Urinary bladder (tissue), 4 donors: ENCODE measurements at places on chromosomes 5 and 9.

DNA sequence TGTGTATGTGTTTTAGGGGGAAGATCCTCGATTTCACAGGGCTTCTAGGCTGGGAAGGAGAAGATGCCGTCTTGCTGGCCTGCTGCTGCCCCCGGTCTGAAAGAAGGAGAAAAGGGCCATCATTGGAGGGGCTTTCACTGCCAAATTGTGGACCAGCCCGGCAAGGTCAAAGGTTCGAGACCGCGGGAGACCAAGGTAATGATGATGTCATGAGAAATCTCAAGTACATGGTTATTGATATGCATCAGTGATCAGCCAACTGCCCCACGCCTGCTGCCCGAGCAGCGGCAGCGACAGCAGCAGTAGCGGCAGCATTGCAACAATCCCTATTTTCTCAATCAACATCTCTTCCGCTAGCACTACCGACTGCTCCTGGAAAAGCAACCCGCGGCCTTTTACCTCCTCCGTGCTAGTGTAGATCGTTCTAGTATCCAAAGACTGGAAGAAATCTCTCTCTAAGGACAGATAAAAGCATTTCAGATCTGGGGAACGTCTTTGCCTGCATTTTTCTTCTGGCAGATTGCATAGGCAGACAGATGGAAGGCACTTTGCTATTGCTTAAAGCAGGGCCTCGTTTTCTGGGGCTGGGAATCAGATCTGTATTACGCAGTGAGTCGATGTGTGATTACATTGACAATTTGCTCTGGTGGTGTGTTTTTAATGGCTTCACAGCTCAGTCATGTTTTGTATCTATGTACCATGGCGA is 215.3 kb downstream of the MEF2C start:
- DNase-seq: no peak

- no peak for DNase-seq
Observed at GRCh38 chr5:97163360-97163764, 19.7 kb downstream of the RIOK2 start.

GRCh38 chr9:69134412-69134811 is 39.7 kb upstream of the TJP2 start:
- DNase-seq: no peak

DNA sequence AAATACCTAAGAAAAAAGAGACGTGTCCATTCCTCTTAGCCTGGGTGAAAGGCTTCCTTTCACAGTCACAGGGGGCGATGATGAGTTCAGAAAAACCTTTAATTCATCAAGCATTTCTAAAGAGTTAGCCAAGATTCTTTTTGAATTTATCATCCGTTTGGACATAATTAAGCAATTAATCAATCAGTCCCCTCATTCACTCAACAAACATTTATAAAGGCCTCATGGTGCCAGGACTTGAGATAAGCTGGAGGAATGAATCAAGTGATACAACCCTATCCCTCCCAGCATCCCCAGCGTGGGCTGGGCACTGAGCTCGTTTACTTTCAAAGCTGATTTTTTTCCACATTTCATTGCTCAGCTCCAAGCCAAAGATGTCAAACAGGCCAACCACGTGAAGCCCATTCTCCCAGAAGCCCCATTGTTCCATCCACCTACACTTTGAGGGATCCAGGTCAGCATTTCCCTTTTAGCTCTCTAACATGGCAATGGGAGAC is 140.5 kb downstream of the SLIT3 start:
- DNase-seq: no peak

DNA sequence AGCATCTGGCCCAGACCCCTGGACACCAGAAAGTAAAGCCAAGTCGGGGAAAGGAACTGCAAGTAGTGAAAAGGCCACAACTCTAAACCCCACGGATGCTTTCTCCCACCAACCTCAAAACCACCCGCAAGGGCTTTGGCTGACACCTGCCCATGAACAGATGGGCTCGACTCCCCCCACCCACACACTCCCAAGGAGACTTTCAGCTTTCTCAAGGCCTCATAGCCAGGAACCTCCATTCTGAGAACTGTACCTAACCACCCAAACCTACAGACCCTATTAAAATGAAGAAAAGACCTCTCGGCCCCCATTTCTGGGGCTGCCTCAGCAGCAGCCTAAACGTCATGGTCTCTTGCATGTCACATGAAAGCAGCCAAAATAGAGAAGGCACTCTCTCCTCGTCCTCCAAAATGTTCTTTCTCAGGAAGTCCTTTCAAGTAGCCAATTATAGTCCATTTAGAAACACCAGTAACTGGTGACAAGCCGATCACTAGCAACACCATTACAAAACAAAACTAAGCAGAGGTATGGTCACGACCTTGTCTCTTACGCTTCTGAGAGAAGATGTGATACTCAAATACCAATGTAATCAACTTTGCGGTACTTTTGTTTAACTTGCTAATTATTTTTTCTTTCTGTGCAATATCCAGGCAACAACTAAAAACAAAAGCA is 2.9 kb downstream of the B4GALT1 start:
- DNase-seq: no peak

DNA sequence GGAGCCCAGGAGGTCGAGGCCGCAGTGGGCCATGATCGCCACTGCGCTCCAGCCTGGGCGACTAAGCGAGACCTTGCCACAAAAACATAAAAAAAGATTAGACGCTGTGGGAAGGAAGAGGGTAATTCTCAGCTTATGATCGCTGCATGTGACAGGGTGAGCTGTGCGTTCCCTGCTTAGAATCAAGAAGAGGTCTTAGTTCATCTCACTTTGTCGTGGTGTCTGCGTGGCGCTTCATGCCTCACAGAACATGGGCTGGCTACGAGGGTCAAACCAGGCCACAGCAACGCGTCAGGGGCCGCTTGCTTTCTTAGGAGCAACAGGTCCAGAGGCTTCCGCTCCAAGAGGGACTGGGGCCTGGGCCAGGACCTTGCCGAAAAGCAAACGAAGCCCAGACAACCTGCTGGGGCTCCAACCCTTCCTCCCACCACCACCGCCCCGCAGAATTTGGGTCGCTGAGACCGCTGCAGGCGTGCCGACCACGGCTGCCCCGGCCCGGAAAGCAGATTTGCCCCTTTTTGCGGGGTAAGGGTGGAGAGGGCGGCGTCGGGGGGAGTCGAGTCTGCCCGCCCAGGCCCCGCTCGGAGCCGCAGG is 10.0 kb upstream of the GRIN1 start:
- DNase-seq: no peak

DNA sequence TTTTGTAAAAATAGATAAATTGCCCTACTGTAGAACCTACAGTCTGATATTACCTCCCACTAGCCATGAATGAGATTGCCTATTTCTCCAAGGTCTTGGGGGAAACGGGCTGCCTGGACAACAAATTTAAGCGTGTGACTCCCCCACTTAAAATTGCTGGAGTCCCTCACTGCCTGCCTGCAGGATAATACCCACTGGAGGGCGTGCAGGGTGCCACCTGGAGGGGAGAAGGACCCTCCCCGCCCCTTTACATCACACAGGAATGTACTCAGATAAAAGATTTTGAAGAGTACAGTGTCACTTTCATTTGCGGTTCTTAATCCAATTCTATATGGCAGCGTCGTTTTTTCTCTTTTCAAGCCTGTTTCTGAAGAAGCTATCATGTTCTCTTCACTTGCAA is 6.2 kb upstream of the TRIM7 start:
- DNase-seq: no peak

DNA sequence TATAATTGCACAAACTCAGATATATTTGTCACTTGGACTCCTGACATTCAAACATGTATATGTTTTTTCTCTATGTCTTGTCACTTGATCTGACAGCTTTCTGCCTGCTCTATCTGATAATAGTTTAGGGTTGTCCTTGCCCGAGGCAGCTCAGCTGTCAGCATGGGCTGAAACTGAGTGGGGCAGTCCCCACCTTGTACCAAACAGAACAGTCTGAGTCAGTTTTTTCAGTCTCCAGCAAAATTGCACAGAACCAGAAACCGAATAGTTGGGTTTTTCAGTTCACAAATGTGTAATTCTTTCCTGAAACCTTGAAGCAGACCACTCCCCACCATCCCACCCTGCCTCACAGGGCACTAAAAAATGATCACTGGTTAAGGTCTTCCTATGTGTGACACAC is 9.5 kb upstream of the HAND1 start:
- no peak for DNase-seq

DNA sequence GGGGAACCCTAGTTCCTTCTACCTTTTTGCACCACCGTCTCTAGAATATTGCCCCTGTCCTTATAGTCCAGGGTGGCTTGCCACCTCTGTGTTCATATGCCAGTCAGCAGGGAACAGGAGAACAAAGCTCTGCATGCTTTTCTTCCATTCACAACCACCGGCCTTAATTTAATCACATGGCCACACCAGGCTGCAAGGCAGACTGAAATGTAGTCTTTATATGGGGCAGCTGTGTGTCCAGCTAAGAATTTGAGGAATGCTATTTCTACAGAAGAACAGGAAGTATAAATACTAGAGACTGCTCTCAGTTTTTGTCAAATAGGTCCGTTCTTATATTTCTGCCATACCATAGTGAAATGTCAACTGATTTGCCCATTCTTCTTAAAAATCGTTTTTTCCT is 5.8 kb downstream of the C5orf22 start:
- DNase-seq: no peak

DNA sequence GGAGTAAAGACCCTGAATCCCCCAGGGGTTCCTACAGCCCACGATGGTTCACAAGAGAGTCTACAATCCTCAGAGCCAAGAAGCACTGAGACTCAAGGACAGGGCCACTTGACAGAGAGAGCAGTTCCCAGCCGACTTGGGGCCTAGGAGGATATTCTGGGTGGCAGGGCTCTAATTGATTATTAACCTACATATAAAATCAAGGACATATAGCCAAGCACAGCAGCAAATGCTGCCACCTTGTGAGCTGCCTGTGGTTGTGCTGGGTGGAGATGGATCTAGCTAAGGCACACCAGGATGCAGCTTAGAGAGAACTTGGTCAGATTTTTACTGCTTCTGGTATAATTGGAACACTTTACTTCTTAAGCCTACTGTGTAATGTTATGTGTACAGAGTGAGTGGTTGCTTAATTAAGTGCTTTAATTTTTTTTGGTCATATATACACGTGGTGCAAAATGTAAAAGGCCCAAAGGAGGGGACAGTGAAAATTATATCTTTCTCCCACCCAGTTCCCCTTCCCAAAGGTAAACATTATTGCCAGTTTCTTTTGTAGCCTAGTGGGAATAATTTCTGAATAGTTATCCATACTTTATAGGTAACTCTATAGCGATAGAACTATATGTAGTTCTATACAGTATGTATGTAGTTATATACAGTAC is 78.8 kb downstream of the F2RL2 start:
- no peak for DNase-seq

DNA sequence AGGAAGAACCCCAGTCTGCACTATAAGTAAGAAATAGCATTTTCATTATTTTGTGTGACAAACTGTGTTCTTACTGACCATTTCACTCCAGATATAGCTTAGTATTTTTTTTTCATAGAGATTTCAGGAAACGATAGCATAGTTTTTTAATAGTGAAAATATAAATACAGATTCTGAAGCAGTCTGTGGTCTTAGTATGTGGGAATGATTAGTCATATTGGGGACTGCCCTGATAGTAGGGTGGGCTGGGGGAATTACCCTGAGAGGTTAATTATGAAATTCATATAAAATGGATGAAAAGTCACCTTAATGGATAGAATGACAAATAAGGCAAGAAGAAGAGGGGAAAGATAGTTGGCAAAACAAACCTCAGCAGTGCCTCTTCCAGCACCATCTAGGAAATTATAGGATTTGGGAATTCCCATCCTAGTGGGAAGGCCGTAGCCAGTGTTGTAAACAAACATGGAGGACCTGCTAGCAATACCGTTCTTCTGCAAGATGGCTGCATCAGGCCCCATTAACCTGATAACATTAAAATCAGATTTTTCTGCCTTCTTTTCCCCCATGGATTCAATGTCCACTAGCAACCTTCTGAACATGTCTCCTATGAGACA is 23.7 kb upstream of the NR3C1 start:
- no peak for DNase-seq

DNA sequence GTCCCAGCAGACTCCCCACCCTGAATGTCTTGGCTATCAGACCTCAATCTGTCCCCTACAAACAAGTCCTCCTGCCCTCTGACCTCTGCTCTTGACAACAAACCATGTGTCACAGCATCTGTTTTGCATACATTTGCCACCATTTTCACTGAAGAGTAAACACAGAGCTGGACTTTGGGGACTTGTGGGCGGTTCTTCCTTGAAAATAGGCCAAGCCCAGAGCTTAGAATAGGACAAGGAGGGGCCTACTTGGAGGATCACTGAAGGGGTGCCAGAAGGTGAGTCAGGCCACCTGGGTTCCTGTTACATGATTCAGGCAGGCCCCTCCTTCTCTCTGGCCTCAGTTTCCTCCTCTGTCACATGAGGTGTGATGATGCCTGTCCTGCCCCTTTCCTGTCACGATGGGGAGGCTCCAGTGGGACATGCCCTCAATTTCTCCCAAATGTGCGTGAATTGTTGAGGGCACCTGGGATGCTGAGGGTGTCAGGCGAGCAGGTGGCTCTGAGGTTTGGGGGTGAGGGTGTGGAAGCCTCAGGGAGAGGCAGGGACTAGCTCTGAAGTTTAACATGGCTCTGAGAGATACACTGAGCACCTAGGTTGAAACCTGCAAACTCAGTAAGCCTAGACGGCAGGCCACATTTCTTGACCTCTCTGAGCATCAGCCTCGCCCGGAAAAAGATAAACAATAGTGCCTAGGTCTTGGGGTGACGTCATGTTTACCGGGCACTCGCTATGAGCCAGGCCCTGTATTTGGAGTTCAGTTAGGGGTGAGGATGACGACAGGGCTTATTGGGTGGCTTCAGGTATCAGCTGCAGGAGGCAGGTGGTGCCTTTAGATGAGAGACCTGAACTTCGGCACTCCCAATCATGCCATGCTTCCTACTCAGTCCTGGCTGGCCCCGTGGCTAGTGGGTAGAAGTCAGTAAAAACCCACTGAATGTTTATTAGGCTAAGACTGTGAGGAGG is 107.6 kb upstream of the PITX1 start:
- DNase-seq: no peak

- no peak for DNase-seq
Observed at GRCh38 chr5:95524423-95524822, 30.4 kb downstream of the SKIC3 start.

GRCh38 chr9:102428305-102428704 is 566.8 kb upstream of the CYLC2 start:
- no peak for DNase-seq

DNA sequence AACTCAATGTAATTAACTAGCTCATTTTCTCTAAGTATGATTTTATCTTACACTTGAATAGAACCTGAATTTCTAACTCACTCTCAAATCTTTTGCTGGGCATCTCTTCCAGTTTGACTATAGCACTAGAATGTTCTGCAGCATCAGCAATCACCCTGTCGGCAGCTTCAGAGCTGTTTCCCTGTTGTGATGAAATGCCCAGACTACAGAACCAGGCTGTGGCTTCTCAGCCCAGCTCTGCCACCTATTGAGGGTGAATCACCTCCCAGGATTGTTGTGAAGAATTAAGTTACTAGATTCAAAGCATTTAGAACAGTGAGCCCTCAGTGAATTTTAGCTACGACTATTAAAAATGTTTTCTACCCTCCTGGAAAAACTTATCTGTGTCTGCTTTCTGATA is 90.4 kb upstream of the ANKRD55 start:
- no peak for DNase-seq
